Transverse colon (tissue), 4 donors: ENCODE measurements at places on chromosomes 1 and 21. TPM values are rescaled to one million over a fixed set of nuclear protein-coding genes. Genes with fewer than 3 reads are reported as not detected.

DNA sequence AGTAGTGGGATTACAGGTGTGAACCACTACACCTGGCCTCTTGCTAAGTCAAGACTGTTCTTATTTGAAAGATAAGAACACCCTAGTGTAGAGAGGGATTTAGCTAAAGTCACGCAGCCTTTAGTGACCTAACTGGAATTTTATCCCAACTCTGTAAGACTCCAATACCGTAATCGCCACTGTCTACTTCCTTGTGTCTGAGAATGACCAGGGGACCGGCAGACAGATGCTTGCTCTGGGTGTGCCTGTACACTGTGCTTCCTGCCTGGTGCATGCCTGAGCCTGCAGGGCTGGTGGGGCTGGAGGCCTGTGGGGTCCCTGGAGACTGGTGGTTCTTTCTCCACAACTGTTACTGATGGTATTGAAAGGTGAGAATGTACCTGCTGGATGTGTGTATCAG lies 15.3 kb downstream of the MFSD2A start:
- DNase-seq, result peak; percentile 48

GRCh38 chr1:243413431-243414151 lies 157.8 kb downstream of the SDCCAG8 start:
- no peak for DNase-seq

RNASEL gene
- 19.9 TPM for total RNA-seq

- no peak for DNase-seq
Observed at GRCh38 chr1:243495442-243496186, 239.8 kb downstream of the SDCCAG8 start.

DNA sequence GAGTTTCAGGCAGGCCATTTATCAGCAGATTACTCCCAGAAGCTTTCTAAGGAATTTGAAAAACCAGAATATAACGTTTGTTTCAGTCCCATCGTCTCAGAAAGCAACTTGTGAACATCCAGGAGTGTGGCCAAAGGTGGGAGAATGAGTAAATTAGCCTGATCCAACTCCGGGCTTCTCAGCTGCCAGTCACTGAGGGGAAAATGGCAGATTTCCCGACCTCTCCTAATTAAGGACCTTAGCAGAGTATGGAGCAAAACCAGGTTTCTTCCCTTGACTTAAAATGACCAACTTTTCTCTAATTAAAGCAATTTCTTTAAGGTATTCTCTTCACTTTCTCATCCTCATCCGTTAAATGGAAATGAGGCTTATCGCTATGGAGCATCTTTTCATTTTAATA lies 1.0 kb downstream of the CORT start:
- DNase-seq, result no peak

DNA sequence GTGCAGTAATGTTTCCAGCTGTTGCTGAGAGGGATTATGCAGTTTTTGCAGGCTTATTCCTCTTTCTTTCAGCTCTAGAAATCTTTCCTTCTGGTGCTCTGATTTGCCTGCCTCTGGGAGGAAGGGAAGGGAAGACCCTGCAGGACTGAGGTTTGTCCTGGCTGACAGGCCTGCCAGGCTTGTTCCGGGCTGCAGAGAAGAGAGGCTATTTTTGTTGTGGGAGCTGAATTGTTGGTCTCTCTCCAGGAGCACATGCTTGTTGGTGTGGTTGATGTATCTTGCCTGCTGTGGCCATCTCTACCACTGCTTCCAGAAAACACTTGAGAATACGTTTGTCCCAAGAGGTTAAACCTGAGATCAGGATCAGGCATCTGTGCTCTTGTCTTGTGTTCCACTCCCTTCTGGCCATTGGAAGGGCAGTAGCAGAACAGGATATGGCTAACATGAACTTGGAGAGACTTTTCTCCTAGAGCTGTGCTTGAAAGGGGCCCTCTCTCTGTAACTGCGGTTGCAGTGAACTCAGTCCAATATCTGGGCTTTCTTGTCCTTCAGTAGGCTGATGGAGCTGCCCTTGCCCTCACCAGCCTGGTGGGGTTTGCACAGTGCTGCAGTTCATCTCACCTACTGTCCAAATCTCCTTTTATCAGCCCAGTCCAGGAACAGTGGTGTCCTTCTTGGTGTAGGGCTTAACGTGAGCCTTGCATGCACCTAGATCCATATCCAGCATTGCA lies 21.5 kb upstream of the SLC25A34 start:
- DNase-seq, result no peak

S100B gene
- 14.6 TPM for total RNA-seq

- no peak for DNase-seq
Observed at GRCh38 chr21:34504595-34504994, 7.4 kb downstream of the KCNE1 start.

DNA sequence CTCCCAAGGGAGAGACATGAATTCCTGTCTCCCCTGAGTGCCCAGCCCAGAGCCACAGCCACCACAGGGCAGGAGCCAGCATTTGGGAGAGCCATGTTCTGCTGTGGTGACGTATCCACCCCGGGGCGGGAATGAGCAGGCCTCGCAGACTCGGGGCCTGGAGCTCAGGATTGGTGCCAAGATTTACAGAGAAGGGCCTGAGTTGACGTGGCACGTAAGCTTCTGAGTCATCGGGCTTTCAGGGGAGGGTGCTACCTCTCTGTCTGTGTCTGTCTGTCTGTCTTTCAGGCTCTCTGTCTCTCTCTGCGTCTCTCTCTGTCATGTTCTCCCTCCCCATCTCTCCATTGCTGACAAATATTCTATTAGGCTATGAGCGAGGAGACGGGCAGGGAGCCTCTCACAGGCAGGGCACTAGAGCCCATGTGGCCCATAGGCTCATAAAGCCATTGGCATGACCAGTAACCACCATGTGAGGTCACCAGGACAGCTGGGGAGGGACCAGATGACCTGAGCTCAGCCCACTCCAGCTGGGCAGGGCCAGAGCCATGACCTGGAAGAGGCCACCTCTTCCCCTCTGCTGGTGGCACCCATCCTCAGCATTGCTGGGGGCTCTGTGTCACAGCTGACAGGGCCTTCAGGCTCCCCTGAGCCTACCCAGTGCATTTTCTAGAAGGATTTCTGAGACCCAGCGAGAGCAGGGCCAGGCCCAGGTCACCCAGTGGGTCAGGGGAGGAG lies 300.0 kb upstream of the VAMP3 start:
- DNase-seq, result peak; percentile 59

NUP210L gene
- not detected for total RNA-seq

GRCh38 chr1:30001011-30001731 lies 722.2 kb downstream of the MATN1 start:
- DNase-seq, result no peak

OR14A2 gene
- not detected for total RNA-seq

OR2T35 gene
- total RNA-seq, result not detected

- DNase-seq, result no peak
Observed at GRCh38 chr1:108537976-108538375, 21.9 kb upstream of the EEIG2 start.

DNA sequence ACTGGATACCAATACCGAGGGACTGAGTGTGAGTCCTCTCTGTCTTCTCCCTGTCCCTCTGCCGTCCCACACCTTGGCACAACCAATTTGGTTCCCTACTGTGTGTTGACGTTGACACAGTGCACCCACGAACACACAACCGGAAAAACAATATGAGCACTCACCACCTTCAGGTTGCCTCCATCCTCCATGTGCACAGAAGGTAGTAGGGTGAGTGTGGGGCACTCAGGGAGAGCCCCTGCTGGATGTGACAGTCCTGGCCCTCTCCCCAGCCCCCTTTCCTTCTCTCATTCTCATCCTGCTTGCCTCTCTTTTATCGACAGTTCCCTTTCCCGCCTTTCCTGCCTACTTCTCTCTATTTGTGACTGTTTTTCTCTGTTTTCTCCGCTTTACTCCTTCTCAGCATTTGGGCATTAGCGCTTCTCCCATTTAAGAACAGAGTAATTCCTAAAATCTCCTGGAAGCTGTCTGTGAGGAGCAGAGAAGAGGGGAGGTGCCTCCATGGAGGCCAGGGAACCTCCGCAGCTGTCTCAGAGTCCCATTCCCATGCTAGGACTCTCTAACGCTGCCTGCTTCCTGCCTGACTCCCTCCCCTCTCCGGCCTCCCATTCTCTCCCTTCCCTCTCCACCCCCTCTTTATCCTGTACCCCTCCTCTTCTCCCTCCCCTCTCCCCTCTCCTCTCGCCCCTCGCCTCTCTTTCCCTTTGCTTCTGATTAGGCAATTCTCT lies 16.4 kb downstream of the CADM3 start:
- DNase-seq, result no peak

- no peak for DNase-seq
Observed at GRCh38 chr21:31182231-31183140, 144.2 kb upstream of the KRTAP19-8 start.

TSPAN1 gene
- 1,657 TPM for total RNA-seq

DNA sequence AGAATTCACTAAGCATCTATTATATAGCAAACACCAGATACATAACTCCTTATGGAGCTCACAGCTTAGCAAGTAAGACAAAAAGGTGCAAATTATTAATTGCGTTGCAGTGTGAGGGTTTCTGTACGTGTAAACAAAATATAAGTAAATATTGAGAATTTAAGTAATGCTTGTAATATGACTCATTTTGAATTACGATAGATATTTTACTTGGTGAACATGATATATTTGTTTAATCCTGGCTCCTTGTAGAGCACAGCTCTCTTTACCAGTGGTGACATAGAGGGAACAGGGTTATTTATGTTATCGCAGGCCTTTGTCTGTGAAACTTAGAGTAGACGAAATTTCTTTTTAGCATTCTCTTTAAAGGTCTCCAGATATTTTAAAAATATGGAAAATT lies 36.4 kb downstream of the LYPLAL1 start:
- DNase-seq, result no peak

TOMM20 gene
- total RNA-seq, result 37.4 TPM

DNA sequence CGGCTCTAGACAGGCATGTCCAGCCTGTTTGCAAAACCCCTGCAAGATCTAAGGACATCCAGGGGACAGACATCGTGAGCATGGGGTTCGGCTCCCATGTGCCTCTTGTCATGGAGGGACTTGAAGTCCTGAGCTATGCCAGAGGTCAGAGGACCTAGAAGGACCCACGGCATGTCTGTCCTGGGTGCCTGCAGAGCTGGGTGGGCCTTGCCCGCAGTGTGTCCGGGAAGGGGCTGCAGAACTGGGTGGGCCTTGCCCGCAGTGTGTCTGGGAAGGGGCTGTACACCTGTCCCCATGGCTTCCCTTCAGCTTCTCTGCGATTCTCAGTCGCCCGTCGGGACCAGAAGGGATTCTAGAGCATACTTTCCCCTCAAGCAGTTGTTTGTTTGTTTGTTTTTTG lies 20.0 kb upstream of the TRAPPC10 start:
- DNase-seq, result no peak

DNA sequence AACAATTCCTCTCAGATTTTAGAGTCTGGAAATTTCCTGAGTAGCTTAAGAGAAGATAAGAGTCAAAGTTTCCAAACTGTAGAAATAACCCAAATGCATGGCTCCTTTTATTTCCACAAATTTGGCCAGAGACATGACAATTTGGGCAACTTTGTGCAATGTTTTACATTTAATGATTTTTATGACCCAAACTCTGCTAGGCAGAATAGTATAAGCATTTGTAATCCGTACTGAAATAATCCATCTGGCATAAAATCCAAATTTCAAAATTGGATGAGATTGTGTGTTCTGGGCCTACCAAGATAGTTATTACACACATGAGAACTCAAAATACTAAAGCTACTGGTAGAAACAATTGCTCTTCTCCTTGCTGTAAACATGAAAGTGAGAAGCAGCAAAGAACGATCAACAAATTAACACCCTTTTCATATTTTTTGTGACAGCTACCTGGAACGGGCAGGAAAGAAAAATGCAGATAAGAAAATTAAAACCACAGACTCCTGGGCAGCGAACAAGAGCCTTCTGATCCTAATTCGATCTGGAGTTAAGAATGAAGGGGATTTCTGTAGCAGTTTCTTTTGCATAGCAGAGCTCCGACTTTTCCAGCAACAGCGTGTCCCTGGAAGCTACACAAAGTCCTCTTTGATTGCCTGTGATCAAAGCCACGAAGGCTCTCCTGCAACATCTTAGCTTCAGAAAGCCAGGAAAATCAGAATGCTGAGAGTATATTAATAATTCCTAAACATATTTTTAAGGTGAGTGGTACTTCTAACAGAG lies 191.2 kb downstream of the GRIK1 start:
- DNase-seq, result no peak

SPATA17 gene
- total RNA-seq, result not detected

- no peak for DNase-seq
Observed at GRCh38 chr1:85911742-85912141, 203.5 kb upstream of the ZNHIT6 start.

TRNP1 gene
- not detected for total RNA-seq

GRCh38 chr1:201302163-201303152 lies 19.2 kb downstream of the PKP1 start:
- DNase-seq, result no peak

- DNase-seq, result no peak
Observed at GRCh38 chr1:92538413-92539061, 51.8 kb upstream of the GFI1 start.

KCNK1 gene
- 21.8 TPM for total RNA-seq

HTR1D gene
- not detected for total RNA-seq

GRCh38 chr1:116375887-116376728 lies 3.1 kb downstream of the ATP1A1 start:
- peak; percentile 90 for DNase-seq

LORICRIN gene
- not detected for total RNA-seq

DNA sequence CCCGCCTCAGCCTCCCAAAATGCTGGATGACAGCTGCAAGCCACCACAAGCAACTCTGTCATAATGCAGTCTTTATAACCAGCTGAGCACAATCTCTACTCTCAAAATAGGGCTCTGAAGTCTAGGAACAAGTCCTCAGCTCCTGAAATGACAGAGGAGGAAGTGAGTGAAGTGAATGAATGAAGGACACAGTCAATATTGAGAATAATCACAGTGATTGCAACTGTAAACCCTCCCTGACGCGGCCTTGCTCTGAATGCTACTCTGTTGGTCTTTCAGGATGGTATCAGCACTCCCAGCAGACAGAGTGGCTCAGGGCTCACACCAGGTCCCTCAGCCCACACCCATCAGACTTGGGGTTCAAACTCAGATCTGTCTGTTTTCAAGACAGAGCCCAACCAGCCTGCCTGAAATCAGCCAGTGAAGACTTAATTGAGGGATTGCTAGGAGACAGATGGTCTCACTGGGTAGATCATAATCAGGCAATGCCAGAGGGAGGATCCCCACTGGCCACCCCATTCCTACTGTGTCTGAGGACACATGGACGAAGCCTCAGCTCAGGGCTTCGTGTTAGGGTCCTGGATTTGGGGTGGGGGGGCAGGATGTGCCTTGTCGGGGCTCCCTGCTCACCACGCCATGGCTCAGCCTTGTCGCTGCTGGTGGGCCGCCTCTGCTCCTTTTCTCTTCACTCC lies 20.9 kb downstream of the RNF187 start:
- no peak for DNase-seq

DNA sequence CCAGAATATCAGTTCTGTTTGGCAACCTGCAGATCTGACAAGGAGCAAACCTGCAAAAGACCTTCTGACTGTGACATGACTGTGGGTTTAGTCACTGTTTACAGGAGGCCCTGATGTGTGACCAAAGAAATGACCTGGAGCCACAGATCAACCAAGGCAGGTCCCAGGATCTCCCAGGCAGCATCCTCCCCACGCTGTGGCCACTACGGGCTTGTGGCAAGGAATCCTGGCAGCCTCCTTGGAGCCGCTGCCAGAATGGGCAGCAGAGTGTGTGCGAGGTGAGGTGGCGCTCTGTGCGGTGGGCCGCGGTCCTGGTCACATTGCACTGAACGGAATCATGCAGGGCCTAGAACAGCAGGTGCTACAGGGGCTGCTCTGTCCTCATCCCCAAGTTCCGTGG lies 15.9 kb downstream of the MCM3AP start:
- DNase-seq, result no peak
